KG1 (cell line): ENCODE measurements at places on chromosomes 6 and 20.

DNA sequence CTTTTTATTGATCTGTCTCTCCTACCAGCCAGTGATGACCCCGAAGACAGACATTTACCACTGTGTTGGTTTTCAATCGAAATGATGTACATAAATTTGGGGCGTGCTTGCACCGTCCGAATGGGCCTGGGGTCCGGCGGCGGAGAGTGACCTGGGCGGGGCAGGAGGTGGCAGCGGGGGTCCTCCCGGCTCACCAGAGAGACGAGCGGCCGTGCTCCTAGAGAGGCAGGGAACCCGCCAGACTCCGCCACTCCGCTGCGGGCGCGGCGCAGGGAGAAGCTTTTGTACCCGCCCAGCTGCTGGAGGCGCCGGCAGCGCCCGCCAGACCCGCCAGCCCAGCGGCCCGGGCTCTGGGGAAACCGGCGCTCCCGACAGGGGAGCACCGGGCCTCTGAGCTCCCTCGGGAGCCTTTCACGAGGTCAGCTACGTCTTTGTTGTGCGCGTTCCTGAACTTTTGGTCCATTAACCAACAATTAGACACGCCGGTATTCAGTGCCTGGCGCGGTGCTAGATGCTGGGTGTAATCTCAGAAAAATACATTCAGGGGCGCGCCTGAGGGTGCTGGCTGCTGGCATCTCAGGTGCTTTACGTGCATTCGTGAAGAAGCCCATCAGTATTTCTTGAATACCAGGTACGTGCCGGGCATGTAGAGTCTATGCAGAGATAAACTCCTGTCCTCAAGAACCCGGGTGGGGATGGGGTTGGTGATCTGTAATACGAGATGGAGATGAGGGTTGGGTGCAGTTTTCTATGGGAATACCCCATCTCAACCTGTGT is at the start of gene PGBD1:
PGBD1 (plus strand) TSS at position 285 of the 777 bp plus-strand sequence. CDS start 2,242 bp downstream, outside the sequence.
- DNase-seq: peak; percentile 85

GRCh38 chr6:116278854-116279231 is 887 bp downstream of the TSPYL1 start:
- no peak for DNase-seq

DNA sequence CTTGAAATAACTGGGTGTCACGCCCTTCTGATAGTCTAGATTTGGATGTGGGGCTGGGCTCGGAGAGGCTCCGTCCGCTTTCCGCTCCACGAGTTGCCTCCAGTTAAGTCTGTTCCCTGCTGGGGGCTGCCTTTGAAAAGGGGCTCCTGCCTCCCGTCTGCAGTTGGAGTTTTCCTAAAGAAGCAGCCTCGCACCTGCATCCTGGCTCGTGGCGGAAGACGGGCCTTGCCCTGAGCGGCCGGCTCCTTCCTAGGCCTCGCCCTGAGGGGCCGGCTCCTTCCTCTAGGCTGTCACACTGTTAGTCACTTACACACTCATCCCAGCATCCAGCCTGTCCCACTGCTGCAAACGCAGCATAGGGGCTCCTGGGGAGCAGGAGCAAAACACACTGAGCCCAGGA is 74.4 kb downstream of the SMOC2 start:
- no peak for DNase-seq

- DNase-seq: peak; percentile 50
Measured at GRCh38 chr6:135438907-135439535, 58.5 kb downstream of the AHI1 start.

DNA sequence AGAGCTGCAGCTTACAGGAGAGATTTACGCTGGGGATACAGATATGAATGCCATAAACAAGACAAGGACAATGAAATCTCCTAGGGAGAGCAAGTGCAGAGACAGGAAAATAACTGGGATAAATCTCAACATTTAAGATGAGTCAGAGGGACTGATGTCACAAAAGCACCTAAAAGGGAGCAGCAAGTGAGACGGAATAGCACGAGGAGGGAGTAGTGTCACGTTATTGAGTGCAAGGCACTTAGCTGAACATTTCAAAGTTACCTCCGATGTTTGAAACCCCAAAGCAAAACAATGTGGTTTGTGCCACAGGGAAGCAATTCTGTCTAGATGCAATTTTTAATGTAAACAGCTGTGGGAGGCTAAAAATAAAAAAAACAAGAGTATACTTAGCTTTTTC is 1131.7 kb upstream of the EYS start:
- DNase-seq: no peak

DNA sequence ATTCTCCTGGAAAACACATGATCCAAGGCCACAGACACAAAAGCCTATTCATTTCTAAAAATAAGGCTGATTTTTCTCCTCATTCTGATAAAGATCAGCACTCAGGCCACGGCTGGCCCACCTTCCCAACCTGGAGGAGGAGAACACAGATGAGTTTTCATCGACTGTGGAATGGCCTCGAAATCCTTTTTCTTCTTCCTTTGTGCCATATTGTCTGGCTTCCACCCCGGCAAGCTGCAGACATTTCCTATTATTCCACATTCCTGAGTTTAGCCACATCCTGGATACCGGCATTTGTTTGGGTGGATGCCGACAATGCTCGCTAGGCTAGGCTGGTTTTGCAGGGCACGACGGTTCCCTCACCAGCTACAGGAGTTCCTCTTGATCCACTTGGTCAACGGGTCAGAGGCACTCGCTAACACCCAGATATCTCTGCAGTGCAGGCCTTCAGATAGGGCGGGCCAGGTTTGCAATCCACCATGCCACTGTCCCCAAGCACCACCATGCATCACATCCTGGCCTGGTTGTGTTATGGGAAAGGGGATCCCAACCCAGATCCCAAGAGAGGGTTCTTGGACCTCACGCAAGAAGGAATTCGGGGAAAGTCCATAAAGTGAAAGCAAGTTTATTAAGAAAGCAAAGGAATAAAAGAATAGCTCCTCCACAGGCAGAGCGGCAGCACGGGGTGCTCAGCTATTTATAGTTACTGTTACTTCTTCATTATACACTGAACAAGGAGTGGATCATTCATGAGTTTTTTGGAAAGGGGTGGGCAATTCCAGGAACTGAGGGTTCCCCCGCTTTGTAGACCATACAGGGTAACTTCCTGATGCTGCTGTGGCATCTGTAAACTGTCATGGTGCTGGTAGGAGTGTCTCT is 4.2 kb upstream of the CTSZ start:
- no peak for DNase-seq

DNA sequence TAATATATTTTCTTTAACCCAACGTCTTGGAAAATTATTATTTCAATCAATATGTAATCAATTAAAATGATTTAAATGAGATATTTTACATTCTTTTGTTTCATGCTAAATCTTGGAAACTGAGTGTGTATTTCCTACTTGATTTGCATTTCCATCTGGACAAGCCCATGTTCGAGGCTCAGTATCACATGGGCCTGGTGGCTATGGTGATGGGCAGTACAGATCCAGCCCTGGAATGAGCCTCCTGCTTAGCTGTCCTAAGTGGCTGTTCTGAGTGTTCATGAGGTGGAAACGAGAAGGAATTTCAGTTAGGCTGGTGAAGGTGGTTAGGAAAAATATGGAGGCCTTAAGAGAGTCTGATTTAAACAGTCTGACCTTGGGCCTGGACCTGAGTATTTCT is 73.0 kb upstream of the ATXN1 start:
- DNase-seq: no peak

DNA sequence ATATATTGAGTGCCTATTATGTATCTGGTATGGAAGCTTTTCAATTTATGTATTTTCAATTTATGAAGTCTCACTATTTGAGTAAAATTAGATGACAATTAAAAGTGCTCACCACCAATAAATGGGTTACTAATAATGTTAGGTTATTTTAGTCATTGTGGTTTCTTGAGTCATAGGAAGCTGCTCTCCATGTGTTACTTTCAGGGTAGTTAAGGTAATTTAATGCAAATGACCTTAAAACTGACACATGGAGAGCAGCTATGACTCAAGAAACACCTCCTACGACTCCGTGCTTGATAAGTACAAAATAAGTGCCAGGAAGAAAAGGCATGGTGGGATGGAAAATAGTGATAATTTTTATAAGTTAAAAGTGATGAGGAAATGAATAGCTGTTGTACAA is 16.5 kb upstream of the TINAG start:
- no peak for DNase-seq

DNA sequence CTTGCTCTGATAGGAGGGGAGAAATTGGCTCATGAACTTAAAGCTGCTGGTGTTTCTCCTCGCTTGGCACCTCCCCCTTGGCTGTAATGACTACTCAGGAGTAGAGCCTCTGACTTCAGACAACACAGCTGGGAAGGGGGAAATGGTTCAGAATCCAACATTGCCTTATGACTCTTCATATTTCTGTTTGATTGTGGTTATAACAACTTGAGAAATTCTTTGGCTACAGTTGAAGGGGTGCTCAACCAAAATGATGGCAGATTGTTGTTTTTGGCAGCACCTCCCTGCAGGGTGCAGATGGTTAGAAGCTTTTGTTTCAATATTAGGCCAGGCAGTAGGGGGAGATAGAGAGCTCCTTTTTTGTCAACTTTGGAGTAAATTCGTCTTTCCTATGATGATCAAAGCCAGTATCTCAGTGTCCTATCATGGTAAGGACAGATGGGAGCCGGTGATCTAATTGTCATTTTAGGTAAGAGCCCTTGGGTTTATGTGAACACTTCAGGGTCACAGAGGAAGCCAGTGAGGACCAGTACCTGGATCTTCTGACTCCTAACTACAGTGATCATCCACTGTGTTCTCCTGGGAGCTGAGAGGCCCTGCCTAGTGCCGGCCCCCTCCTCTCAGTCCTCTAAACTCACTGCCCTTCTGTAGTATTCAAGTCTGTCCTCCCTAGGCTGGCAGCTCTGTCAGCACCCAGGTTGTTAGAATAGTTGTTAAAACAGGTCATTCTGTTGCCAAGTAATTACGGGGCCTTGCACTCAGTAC is 39.9 kb downstream of the RPRD1B start:
- no peak for DNase-seq

DNA sequence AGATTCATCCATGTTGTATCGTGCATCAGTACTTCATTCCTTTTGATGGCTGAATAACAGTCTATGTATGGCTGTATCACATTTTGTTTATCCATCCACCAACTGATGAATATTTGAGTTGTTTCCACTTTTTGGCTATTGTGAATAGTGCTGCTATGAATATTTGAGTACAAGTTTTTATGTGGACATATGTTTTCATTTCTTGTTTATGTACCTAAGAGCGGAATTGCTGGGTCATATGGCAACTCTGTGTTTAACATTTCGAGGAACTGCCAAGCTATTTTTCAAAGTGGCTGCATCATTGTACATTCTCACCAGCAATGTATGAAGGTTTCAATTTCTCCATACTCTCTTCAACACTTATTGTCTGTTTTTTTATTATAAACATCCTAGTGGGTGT is 3.0 kb upstream of the RREB1 start:
- DNase-seq: no peak

GRCh38 chr6:154933181-154933827 is 61.8 kb upstream of the TIAM2 start:
- no peak for DNase-seq

- no peak for DNase-seq
Measured at GRCh38 chr6:32082935-32083334, 26.2 kb downstream of the TNXB start.

DNA sequence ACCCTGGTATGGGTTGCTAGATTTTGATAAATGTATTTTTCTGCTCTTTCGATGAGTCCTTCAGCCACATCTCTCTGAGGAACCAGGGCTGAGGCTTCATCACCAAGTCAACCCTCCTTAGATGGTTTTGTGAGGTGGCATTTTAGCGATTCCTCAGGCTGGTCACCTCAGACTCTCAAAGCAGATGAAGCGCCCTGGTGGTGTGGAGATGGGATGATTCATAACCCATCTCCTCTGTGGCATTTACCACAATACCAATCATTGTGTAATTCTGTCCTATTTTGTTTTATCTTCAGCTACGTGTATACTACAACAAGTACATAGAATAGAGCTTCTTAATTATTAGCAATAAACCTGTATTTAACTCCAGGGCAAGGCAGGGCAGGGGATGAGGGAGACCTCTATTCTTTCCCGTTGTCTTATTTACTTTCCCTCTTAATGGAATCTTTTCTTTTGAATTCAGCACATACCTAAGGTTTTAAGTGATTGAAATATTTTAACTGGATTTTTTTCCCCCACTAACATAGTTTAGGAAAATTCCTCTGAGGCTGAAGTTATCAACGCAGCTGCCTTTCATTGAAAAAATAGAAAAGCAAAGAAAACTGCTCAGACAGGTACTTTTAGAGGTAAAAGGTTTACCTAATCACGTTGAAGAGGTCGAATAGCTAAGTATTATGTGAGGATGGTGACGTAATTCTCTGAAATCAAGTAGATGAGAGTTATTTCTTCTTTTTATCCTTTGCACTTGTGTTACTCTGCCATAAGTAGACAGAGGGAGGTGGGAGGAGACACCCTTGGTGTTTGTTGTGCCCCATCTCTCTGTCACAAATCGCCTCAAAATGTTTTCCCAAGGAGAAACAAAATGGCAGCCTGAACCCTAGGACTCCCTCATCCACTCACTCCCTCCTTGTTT is 57.4 kb upstream of the EDN3 start:
- DNase-seq: no peak

DNA sequence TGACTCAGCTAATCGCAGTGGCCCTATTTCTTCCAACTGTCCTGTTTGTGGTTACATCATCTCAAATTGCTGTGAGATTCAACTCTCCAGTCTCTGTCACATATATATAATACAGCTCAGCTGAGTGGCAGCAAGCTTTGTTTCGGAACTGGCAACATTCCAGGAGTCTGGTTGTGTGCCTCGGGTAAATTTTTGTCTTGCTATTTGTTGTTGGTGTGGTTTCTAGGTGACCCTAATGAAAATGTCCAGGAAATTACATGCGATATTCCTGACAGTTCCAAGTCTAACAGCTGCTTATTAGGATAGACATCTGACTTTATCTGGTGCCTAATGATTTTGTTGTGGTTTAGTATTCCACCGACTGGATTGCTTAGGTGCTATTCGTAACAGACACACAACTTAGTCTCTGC is 581.8 kb downstream of the CD109 start:
- DNase-seq: no peak

DNA sequence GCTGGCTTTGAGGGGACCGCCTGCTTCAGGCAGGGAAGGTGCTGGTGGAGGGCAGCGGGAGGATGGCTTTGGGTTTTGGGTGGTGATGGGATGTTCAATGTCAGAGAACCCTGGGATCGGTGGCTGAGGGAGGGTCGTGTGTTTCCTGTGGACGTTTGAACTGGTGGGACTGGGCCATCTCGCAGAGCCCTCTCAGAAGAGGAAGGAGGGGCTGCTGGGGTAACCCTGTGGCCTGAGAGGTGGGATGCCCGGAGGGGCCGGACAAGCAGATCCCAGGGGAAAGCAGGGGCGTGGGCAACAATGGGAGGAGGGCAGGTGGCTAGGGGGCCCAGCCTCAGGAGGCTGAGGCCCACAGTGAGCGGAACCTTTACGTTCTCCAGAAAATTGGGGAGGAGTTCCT is 34.9 kb downstream of the PYGB start:
- no peak for DNase-seq

DNA sequence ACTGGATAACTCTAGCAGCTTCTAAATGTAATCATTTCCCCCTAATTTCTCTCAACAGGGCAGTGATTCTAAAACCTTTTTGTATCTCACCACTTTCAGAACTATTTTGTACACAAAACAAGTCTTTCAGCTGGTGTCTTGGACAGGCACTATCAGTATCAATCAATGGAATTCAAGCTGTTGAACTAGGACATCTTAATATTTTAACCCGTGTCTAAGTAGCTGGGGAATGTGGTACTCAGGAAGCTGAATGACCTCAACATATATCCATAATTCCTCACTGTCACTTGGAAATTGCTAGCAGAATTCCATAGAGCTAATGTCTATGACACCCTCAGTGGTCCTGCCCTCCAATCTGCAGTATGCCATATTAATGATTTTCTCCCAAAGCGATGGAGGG is 24.5 kb downstream of the ADAT2 start:
- no peak for DNase-seq
